ENCODE measurements at places on chromosomes 5 and 9.

DNA sequence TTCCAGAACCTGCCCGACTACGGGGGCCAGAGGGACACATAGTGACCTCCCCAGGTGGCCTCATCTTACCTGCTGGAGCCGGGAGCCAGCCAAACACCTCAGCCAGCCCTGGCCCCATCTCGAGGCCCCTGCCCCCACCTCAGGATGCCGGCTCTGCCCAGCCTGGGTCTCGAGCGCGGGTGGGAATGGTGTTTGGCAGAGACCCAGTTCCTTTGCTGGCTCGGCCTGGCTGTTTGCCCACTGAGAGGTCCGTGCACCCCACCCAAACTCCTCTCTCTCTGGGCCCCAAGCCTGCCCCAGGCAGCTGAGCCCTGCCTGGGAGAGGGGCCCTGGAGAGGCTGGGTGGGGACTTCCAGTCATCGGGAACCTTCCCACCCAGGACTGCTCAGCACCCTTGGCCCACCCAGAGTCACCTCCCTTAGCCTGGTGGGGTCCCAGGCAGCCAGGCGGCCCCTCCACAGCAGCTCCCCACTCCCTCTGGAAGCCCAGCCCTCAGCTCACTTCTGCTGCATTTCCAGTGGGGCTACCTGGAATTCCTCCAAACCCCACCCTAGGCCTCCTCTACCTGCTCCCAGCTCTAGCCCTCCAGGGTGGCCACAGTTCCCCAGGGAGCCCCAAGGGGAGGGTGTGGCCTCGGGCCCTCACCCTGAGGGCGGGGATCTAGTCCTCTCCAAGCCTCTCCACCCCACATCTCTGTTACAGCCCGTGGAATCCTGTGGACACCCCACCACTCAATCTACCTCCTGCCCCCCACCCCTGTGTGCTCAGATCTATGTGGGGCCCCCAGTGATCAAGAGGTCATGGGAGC, 42.4 kb upstream of the UBAC1 start:
- ATAC-seq: no peak

DNA sequence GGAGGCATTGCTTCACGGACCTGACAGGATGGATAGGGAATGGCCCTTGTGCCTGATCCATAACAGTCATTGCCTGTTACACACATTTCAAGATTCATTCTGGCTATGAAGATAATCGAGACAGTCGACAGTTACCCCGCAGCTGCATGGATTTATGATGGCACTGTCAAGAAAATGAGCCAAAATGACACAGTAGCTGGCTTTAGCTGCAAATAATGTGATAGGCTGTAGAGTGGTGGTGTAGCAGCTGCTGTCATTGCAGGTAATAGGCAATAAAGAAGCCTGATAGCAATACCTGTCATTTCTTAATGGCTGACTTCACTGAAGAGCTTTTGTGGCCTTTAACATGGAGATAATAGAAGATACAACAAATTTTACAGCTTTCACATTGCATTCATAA, 1085.2 kb upstream of the ARRDC3 start:
- ATAC-seq: no peak

GRCh38 chr9:33129886-33130881, 37.0 kb downstream of the B4GALT1 start:
- ATAC-seq: peak; percentile 94

DNA sequence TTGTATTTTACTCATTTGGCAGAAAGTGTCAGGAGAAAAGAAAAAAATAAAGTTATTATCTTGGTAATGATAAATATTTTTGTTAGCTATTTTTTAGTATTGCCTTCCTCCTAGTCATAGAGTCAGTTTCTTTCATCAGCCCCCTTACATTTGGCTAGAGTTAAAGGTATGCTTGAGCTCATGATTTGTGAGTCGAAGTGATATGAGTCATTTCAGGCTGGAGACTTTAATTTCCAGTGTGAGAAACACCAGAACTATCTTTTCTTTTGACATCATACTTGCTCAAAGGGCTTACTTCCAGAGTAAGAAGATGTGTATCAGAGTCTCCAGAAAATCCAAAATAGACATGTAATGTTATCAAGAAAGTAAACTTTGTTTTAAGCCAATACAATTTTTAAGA, 746.7 kb upstream of the TYRP1 start:
- no peak for ATAC-seq

GRCh38 chr5:87524217-87524616, 111.5 kb upstream of the CCNH start:
- no peak for ATAC-seq

GRCh38 chr5:81533629-81534405, 139.9 kb upstream of the ACOT12 start:
- no peak for ATAC-seq

DNA sequence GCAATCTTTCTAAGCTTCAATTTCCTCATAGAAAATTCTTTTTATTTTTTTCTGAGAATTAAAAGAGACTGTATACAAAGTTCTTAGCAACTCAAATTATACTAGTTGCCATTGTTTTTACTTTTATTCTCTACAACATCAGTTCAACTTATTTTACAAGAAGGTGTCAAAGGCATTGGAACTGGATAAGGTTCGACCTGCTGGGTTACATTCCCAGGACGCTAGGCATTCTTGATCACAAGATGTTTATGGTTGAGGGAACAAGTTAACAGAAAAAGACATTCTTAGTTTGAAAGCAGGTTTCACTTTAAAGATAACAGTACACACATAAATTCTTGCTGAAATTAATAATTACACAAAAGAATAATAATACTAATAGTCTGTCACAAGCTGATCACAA, 163.5 kb upstream of the SNX2 start:
- no peak for ATAC-seq

GRCh38 chr5:150656191-150657132, 4.6 kb upstream of the MYOZ3 start:
- peak; percentile 76 for ATAC-seq

GRCh38 chr9:69548681-69549080, 123.5 kb downstream of the APBA1 start:
- no peak for ATAC-seq

GRCh38 chr5:13653709-13654108, 290.8 kb downstream of the DNAH5 start:
- ATAC-seq: no peak

DNA sequence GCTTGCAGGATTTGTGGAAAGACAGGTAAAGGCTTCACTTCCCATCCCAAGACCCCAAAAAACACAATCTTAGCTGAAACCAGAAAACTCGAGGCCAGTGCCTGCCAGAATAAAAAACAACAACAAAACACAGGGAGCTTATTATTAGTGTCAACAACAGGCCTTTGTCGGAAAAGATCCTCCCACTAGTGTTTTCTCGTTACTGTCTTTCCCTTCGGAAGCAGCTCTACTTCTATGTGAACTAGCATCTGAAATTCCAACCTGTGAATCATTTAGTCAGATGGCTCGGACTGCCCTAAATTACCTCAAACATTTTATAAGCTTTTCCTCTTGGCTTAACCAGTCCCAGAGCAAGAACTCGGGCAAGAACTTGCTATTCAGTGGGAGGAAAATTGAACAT, 122.2 kb upstream of the GNA14 start:
- no peak for ATAC-seq

- ATAC-seq: no peak
Observed at GRCh38 chr9:91378695-91379127, 17.0 kb upstream of the AUH start.

DNA sequence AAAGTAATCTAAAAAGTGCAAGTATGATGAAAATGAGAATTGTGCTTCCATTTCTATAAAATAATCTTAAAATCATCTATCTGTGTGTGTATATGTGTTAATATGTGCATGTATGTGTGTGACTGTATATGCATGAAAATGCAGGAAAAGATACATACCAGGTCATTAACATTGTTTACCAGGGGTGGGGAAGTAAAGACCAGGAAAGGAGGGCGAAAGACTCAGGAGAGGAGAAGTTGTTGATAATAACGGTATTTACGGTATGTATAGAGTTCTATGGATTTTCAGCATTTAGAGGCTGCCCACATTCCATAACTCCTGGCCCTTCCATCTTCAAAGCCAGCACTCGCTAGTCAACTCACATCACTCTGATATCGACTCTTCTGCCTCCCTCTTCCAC, 111.0 kb upstream of the SPDL1 start:
- ATAC-seq: no peak

- no peak for ATAC-seq
Observed at GRCh38 chr9:33620738-33621439, 96.8 kb downstream of the ANKRD18B start.

- ATAC-seq: no peak
Observed at GRCh38 chr5:107867266-107867665, 196.5 kb upstream of the EFNA5 start.

DNA sequence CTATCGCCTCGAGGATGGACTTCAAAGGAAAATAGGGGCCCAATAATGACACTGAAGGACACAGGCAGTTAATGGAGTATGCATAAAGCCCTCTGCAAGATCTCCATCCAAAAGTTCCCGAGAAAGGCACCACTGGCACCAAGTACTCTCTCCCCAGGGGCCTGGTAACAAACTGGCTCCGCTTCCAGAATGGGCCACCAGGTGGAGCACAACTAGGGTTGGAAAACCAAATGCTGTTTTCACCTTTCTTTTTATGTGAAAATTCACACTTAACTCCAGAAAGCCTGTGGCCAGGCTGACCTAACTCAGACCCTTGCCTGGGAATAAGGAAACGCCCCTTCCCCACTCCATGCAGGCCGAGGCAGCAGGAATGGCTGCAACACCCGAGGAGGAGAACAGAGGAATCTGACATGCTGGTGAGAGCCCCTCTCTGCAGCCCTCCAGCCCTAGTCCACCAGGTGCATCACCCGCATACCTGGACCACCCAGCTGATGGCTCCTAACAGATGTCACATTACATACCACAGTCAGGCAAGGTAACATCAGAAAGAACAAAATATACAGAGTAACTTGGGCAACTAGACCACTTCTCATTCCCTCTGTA, 42.8 kb downstream of the CAMSAP1 start:
- no peak for ATAC-seq

- no peak for ATAC-seq
Observed at GRCh38 chr5:72005671-72006070, 101.6 kb upstream of the MAP1B start.

- ATAC-seq: no peak
Observed at GRCh38 chr5:147411359-147412319, 98.2 kb downstream of the DPYSL3 start.

DNA sequence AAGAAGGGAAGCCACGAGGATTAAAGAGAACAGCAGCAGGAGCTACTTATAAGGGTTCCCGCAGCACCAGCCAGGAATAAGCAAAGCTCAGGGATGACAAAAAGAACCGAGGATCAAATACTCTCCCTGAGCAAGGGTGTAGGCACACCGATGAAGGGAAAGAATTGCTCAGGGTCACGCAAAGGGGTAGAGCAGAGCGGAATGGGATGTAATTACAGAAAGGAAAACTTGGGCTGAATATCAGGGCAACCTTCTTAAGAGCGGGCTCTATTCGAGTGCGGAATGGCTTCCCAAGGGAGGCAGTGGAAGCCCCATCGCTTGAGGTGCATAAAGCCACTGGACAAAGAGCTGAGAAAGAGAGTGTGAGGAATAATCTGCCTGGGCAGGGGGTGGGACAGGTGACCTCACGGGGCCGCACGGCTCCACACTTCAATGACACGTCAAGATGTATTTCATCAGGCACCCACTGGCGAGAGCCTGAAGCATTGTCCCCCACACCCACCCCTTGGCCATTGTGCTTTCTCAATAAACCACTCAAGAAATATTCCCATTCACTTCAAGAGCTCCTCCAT, 162.2 kb downstream of the EBF1 start:
- no peak for ATAC-seq

DNA sequence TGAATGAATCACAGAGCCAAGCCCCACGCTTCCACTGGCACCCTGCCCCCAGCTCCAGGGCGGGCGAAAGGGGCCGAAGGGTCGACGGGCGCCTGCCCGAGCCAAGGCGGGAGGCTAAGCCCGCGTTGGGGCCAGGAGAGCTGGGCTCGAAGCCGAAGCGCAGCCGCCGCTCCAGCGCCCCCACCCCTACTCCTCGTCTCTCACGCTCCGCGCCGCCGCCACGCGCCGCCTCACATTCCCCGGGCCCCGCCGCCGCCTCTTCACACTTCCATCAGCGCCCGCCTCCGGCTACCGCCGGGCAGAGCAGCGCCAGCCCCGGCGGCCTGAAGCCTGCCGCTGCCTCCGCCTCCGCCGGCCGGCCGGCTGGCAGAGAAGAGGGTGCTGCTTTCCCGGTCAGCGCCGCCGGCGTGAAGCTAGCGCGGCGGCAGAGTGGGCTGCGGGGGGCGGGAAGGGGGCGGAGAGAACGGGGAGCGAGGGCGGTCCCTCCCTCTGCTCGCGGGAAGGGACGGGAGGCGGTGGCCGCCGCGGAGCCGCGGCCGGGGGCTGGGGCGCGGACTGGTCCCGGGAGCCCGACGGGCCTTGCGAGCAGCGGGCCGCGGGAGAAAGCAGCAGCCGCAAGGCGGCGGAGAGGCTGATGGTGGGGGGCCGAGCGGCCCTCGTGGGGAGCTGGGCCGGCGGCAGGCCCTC, at the start of gene HOMER1:
TSS of gene HOMER1 (minus strand) at position 431 of the 687 bp plus-strand sequence. CDS start 1,360 bp downstream, outside the sequence.
- ATAC-seq: peak; percentile 69

- ATAC-seq: no peak
Observed at GRCh38 chr9:28050046-28050445, 476.8 kb upstream of the C9orf72 start.

GRCh38 chr5:58357121-58357520, 102.8 kb downstream of the PLK2 start:
- no peak for ATAC-seq

- ATAC-seq: no peak
Observed at GRCh38 chr5:132215329-132215728, 12.3 kb downstream of the P4HA2 start.

GRCh38 chr5:152864447-152864846, 459.4 kb upstream of the NMUR2 start:
- no peak for ATAC-seq

- no peak for ATAC-seq
Observed at GRCh38 chr5:10985721-10986110, 224.7 kb upstream of the DAP start.

- no peak for ATAC-seq
Observed at GRCh38 chr9:137065336-137065967, 4.9 kb downstream of the SAPCD2 start.

GRCh38 chr5:122943050-122943698, 93.4 kb downstream of the PPIC start:
- ATAC-seq: no peak

- ATAC-seq: no peak
Observed at GRCh38 chr9:133460405-133461175, 812 bp downstream of the CACFD1 start.

GRCh38 chr9:79700607-79701360, 129.0 kb downstream of the TLE4 start:
- ATAC-seq: no peak

DNA sequence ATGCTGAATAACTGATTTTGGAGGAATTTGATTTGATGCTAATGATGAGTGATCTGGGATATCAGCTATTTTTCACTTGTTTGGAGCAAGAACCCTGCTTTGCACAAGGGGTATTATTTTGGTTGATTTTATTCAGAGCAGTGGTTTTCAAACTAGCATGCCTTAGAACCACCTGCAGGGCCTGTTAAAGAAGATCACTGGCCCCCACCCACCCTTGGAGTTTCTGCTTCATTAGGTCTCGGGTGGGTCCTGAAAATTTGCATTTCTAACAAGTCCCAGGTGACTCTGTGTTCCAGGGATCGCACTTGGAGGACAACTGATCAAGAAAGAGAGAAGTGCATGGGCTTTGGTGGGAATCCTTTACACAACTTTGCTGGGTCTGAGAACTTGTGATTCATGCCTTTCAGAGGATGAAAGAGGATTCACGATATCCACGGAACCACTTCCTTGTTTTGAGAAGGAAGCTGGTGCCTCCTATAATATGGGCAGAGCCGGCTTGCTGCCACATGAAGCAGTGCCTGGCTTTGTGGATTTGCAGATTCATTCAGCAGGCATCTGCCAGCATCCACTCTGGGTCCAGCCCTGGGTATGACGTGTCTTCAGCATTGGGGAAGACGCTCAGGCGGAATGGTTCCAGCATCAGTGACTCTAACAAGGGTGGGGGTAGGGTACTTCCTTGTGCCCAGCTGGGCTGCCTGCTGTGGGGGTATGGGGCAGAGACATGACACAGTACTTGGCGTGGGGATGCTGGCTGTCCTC, 106.6 kb upstream of the PITX1 start:
- no peak for ATAC-seq
